Dermis microvascular lymphatic vessel endothelial cell (primary cell): ENCODE measurements at places on chromosomes 13 and 19.

GRCh38 chr13:72071713-72072112 lies 204.7 kb upstream of the DACH1 start:
- DNase-seq: no peak

DNA sequence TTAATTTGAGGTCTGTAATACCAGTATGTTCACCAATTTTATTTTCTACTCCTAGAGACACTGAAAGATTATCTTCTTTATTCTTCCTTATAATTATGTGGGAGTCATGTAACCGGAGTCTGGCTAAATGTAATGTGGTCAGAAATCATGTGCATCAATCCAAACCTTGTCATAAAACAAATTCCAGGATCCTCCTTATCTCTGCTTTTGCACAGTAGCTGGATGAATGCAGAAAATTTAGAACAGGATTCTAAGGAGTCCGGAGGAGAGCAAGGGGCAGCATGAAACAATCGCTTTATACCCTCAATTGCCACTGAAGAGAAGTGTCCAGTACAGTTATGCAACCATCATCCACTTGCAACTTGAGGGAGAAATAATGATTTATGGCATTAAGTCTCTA lies 2674.7 kb upstream of the PCDH20 start:
- no peak for DNase-seq

- DNase-seq: peak; percentile 78
Observed at GRCh38 chr13:59677966-59678814, 485.5 kb downstream of the DIAPH3 start.

GRCh38 chr13:36000028-36000427 lies 131.2 kb downstream of the DCLK1 start:
- DNase-seq: no peak
